ENCODE measurements at places on chromosomes 2 and 18.

DNA sequence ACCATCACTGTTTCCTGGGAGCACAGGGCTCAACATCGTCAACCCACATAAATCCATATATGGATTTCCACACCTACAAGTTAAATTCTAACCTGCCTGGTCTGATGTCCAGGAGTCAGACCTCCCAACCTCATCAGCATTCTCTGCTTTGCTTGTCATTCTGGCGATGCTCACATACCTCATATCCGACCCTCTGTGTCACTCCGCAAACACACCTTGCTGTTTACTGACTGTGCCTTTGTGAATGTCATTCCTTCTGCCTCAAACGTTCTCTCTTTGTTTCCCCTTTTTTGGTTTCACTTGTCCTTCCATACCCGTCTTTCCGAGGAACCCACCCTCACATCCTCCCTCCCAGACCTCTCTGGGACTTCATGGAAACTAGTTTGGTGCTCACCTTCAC is 187.1 kb downstream of the ACTR3 start:
- DNase-seq = no peak

DNA sequence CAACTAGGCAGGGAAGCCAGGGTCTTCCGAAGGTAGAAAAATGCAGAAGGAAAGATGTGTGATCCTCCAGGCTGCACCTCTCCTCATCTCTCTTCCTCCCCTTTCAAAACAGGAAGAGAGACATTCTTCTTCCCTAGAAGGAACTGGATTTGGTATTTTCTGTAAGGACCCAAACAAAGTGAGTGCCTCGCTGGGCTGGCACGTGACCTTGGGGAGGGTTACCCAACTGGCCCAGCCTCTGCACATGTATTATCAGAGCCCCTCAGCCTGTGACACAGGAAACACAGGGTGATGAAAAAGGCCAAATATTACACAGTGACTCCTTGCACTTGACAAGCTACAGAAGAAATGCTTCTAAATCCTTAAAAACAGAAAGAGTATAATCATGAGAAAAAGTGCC is 2.3 kb downstream of the HJURP start:
- DNase-seq = no peak

GRCh38 chr2:137838255-137839092 is 125.8 kb upstream of the HNMT start:
- DNase-seq = peak; percentile 54

DNA sequence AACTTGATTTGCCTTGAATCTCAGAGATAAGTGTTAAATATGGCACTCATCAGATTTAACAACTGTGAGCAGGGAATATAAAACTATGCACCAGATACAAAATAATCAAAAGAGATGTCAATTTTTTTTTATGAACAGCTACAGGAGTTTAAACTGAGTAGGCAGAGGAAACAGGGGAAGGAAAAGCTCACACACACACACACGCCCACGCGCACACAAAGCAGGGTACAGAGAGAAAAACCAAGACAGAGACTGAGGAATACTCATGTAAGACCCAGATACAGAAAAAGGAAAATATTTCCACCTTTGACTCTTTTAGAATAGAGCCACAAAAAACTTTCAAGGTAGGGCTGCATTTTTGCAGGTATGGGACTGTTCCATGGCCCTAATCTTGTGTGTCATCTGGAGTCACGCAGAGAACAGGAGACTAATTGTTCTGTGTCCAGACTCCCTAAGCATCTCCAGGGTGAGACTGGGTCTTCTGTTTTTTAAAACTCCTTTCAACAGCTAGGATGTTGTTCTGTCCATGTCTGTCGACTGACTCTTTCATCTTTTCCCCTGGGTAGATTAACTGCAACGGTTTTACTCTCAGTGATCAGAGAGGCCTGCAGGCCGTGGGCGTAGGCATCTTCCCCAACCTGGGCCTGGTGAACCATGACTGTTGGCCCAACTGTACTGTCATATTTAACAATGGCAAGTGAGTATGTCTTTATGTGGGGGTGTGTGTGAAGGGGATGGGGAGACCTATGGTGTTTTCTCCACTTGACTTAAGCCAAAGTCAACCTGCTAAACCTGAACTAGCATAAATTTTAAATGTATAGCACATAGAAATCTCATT is 23.0 kb downstream of the SMYD1 start:
- DNase-seq = peak; percentile 39

DNA sequence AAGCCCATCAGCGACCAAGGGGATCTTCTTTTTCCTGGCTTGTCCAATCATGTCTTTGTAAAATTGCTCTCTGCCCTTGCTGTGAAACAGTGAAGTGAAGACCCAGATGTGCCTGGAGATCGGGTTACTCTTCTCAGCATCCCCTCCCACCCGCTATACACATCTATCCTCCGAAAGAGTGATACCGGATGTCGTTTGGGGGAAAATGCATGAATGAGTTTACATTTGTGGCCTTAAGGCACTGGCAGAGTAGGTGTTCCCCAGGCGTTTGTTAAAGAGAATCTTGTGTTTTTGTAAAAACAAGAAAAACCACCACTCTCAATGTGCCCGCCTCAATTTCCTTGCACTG is 528.3 kb downstream of the CMPK2 start:
- DNase-seq = no peak

DNA sequence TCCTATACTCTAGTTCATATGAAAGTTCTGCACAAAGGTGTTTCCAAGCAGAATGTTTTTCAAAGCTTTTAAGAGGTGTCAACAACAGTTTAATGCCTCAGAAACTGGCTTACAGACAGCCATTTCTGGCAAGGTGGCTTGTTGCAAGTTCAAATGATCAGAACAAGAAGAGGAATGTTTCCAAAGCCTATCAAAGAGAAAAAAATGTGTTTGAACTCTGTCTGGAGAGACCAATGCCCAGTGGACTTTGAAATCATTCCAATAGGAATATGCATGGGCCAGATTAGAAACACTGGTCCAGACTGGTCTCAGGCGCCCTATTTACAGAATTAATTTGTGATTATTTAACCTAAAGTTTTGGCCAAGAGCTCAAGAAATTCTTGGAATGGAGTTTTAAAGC is 106.2 kb downstream of the CPS1 start:
- no peak for DNase-seq

- no peak for DNase-seq
Observed at GRCh38 chr2:127508023-127508630, 18.2 kb downstream of the IWS1 start.
